Suppressor macrophage (primary cell): ENCODE measurements at places on chromosomes 4 and X.

DNA sequence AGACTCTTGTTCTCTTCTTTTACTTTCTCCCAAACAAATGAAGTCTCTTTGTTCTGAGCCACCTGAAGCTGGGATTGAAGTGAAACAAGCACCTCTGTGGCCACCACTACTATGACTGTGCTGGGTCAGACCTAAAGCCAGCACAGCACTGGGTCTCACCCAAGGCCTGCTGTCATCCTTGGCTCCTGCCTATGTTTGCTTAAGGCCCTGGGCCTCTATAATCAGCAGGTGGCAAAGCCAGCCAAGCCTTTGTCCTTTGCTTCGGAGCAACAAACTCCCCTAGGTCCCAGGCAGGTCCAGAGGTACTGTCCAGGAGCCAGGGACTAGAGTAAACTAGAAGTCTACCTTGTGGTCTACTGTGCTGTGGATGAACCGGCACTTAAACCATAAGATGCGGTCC, 220.6 kb upstream of the ARSJ start:
- DNase-seq = no peak

GRCh38 chrX:64427787-64428186, 32.5 kb upstream of the MTMR8 start:
- no peak for DNase-seq

GRCh38 chr4:80103629-80104028, 30.6 kb upstream of the ANTXR2 start:
- DNase-seq = no peak

DNA sequence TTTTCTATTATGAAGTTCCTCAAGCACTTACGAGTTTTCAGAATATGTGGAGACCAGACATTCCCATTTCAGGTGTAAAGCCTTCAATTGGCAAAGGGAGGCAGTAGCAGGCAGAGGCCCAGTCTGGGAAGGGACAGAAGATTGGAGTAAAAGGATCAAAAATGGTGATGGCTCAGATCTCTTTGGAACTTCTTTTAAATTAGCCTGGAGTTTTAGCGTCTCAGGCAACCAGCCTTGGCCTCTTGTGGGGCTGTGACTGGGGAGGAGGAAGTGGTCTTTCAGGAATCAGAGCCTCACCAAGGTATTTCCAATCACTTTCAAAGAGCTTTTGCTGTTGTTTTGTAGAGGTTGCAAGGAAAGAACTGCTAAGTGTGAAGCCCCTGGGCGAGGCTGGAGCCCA, 239.1 kb downstream of the FRAS1 start:
- DNase-seq = no peak

DNA sequence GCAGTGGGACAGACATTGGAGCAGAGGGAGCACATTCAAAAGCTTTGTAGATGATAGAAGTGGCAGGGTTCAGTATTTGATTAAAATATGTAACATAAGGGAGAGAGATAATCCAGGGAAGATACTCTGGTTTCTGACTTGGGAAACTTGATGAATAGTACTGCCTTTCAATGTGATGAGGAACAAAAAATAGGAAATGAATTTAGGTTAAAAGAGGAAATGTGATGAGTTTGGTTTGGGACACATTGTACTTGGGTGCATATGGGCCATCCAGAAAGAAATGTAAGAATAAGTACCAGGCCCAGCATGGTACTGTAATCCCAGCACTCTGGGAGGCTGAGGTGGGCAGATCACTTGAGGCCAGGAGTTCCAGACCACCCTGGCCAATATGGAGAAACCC, 20.9 kb upstream of the NDNF start:
- DNase-seq = peak; percentile 42

DNA sequence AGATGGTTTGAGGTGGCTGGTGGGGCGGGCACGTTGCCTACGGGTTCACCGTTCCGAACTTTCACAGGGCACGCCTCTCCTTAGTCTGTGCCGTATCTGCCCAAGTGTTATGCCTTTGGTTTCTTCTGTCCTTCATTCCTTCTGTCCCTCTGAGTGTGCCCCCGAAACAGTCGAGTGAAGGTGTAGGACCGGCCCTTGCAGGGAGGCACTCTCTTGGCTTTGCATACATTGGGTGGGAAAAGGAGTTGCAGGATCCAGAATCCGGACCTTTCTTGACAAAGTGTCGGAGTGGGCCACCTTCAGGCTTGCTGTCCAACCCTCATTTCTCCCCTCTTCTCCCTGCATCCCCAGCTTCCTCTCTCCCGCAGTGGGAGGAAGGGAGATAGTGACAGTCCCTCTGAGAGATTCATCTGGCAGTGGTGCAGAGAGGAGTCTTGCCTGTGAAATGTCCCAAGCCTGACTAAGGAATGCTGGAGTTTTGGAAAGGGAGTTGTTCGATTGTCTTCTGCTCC, 569 bp downstream of the ARFIP1 start:
- DNase-seq = peak; percentile 38

DNA sequence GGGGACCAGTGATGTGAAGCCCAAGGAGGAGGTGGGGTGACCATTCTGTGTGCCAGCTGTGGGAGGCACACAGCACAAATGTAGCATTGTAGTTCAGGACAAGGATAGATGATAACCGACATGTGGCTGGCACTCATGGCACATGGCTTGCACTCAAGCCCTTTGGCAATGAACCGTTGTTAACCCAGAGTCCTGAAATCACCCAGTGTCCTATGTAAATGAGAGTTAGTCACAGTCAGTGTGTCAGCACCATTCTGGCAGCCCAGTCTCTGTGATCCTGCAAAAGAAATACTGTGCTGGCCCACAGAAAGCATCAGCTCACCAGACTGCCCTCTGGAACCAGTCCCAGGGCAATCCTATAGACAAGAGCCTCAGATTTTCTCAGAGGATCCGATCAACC, 339.3 kb downstream of the MID1IP1 start:
- no peak for DNase-seq

- no peak for DNase-seq
These were observed 13.3 kb upstream of the TMEM131L start for GRCh38 chr4:153452658-153453378.

GRCh38 chr4:179095585-179096221, 1653.5 kb upstream of the AGA start:
- DNase-seq = no peak

- DNase-seq = no peak
These were observed 193.8 kb downstream of the ADAMTS3 start for GRCh38 chr4:72375073-72375736.

GRCh38 chr4:10677796-10678497, 6.6 kb downstream of the CLNK start:
- no peak for DNase-seq

DNA sequence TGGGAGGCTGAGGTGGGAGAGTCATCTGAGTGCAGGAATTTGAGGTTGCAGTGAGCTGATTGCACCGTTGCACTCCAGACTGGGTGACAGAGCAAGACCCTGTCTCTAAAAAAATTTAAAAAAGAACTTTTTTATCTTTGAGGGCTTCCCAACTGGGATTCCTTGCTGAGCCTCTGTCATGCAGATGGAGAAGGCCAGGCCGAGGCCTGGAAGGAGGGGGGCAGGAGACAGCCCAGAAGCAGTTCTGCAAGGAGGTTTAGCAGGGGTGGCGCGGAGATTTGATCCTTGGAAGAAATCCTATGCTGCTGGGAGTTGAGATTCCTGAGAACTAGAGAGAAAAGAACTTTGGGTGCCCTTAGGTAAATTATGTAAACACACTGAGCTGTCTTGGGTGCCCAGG, 2.5 kb upstream of the ARSD start:
- DNase-seq = no peak

GRCh38 chrX:68647156-68647957, at the start of gene STARD8:
Gene STARD8 (plus strand): TSS chrX:68647666. CDS start chrX:68647883, 217 bp downstream.
- DNase-seq = peak; percentile 46

DNA sequence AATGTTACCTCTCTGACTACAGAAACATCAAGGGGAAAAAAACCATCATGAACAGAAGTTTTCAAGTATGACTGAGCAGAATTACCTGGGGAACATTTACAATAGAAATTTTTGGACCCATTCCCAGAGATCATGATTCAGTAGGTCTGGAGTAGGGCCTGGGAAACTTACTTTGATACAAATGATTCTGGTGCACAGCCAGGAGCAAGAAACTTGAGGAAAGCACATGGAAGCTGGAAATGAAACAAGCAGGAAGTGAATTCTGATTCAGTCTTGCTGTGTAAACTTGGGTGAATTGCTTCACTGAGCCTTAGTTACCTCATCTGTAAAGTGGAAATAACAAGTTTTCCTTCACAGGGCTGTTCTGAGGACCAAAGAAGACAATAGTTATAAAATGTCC, 192.5 kb upstream of the TAPT1 start:
- no peak for DNase-seq

- no peak for DNase-seq
These were observed 587.2 kb upstream of the KLHL4 start for GRCh38 chrX:86930419-86930818.

- no peak for DNase-seq
These were observed 250.7 kb upstream of the RASGEF1B start for GRCh38 chr4:81722290-81722851.

- DNase-seq = no peak
These were observed 15.9 kb downstream of the IL15 start for GRCh38 chr4:141652161-141652778.

DNA sequence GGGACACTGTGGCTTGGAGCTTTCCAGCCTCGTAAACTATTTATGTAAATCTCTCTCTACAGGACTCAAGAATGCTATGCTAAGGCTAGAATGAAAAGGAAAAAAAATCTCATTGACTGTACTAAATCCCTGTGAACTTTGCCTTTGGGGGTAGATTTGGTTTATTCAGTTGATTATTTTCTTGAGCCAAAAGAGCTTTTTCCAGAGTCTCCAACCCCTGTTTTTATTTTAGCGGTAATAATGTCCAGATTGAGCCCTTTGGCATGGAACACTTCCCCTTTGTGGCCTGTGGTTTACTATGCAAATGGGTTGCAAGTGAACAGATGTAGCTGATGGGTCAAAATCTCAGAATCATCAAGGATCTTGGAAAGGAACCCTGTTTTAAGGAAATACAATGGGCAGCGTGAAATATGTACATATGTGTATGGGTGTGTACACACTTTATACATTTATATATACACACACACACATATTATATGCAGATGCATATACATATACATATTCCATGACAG, 72.9 kb downstream of the FAM9B start:
- DNase-seq = peak; percentile 22

- DNase-seq = no peak
These were observed 56.6 kb upstream of the TMEM184C start for GRCh38 chr4:147560625-147561024.

GRCh38 chr4:143025081-143025704, 159.5 kb upstream of the USP38 start:
- DNase-seq = peak; percentile 62

DNA sequence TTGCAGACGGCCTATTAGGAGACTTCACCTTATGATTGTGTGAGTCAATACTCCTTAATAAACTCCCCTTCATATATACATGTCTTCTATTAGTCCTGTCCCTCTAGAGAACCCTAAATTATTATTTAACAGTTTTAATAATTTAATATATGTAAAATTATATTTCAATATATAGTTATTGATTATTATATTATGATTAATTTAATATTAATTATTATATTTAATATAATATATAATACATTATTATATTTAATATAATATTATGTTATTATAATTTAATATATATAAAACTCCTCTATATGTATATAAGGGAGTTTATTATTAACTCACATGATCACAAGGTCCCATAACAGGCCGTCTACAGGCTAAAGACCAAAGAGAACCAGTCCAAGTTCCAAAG, 533.2 kb downstream of the ARAP2 start:
- no peak for DNase-seq

- no peak for DNase-seq
These were observed 165.0 kb downstream of the RAPGEF2 start for GRCh38 chr4:159267869-159268285.

DNA sequence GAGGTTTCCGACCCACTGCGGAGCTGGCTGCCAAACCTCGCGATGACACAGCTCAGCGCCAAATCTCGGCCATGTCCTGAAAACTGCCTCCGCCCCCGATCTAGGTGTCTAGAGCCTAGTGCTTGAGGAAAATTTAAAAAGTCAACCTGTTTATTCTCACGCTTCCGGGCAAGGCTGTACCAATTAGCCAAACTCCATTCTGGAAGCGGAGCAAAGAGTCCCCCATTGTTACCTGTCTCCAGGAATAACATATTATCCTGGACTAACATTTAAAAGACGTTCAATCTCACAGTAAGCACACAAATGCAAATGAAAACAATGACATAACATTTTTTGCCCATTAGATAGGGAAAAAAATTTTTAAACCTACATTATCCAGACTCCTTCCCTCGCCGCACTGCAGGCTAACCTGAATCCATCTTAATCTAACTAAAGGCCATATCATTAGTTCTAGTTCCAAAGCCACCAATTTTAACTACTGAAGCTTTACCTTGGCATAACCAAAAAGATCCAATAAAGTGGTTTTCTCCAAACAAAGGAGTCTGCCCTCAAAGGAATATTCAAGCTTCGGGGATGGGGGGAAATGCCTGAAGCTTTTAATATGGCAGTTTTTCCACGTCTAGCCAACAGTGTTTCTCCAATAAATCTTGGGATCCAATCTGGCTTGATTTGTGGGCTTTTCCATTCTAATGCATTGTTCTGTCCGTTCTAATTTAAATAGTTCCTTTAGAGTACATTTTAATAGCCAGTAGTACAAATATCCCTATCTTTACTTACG, 1.9 kb downstream of the HUWE1 start:
- DNase-seq = no peak

DNA sequence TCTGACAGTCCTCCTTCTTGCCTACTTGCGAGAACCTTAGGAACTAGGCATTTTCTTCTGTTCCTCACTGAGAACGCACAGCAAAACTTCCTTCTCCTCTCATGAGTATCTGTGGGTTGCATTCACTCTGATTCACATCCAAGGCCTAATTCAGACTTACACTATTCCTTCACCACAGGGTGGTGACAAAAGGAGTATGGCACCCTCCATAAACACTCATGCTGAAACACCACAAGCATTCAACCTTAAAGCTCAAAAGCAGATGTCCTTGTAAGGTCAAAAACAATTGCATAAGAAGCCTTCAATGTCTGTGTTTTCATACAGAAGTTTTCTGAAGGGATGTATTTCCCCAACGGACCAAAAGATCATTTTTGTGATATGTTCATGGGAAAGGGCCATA, 147.3 kb downstream of the CORIN start:
- no peak for DNase-seq

DNA sequence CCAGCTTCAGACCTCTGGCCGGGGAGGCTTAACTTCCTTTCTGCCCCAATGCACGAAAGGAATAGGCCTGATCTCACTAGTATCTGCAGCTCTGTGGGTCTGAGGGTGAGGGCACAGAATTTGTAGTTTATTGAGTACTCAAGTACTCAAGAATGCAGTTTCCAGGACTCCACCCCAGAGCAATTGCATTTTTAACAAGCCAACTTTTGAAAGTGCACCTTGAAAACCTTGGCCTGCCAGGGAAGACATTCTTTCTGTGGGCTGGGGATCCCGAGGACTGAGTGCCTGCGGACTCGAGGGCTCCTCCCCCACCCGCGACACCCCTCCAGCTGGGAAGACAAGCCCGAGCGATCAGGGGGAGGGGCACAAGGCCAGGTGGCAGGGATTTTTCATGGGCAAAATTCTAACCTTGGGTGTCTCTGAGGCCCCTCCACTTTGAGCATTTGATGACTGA, 22.4 kb downstream of the RS1 start:
- DNase-seq = no peak

- DNase-seq = no peak
These were observed 25.5 kb downstream of the SCD5 start for GRCh38 chr4:82773057-82773456.

GRCh38 chr4:110087070-110087708, 111.2 kb downstream of the ELOVL6 start:
- no peak for DNase-seq

GRCh38 chr4:159141193-159141592, 38.3 kb downstream of the RAPGEF2 start:
- DNase-seq = no peak
